ENCODE measurements at places on chromosomes 2 and 18.

- DNase-seq = no peak
Measured at GRCh38 chr18:24136967-24137373, 1.9 kb upstream of the CABYR start.

DNA sequence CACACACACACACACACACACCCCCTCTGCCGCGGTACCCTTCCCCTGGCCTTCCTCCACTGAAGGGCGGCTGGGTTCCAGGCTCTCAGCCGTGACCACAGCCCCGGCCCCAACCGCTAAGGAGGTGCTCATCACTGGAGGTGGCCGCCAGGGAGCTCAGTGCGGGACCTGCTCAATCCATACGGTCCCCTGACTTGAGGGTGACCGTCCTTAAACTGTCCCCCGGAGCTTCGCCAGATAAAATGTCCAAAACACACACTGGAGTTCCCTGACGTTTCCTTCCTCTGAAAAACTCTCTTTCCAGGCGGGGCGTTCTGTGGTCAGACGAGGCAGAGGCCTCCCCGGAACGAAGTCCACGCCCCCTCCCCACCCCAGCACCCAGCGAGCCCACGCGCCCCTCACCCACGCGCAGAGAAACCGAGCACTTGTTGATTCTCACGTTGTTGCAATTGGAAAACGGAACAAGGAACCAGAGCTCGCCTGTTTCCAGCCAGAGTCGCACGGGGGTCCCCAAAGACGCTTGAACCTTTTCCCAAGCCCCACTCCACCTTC lies 1.4 kb downstream of the MBP start:
- no peak for DNase-seq

GRCh38 chr2:218289639-218290315 lies 2.5 kb downstream of the TMBIM1 start:
- no peak for DNase-seq

GRCh38 chr2:12178289-12179080 lies 432.1 kb downstream of the LPIN1 start:
- DNase-seq = no peak

GRCh38 chr2:162125138-162125537 lies 26.9 kb downstream of the GCG start:
- no peak for DNase-seq
